ENCODE measurements at places on chromosomes 11 and 22.

GRCh38 chr11:76684516-76684915 lies 14.0 kb upstream of the LRRC32 start:
- DNase-seq = no peak

DNA sequence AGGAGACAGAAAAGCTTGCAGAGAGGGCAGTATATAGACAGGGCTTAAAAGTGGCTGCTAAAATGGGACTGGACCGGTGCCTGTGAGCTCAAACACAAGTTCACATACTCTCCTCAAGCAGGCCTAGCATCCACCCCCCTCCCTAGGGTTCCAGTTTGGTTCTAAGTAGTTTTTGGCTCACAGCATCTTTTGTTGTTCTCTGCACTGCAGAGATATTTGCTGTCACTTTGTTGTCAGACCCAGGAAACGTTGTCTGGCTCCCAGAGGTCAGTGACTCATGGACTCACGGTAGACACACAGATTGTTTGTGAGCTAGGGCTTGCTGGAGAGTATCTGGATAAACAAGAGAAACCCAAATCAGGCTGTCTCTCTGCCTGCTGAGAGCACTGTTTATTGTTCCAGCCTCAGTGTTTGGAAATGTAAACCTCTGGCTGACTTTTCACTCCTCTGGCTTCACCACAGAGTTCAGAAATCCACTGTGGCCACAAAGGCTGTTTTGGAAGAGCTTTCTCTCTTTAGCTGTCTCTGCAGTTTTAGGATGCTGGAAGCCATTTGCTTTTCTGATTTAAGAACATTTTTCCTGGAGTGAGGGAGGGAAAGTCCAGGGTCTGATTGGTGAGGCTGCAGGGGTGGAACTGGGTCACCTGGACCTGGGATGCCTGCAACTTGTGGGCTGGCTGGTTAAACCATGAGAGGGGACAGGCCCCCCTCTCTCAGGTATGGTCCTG lies 303.7 kb upstream of the PLET1 start:
- DNase-seq = no peak

GRCh38 chr11:73203790-73204189 lies 14.3 kb upstream of the P2RY2 start:
- no peak for DNase-seq

DNA sequence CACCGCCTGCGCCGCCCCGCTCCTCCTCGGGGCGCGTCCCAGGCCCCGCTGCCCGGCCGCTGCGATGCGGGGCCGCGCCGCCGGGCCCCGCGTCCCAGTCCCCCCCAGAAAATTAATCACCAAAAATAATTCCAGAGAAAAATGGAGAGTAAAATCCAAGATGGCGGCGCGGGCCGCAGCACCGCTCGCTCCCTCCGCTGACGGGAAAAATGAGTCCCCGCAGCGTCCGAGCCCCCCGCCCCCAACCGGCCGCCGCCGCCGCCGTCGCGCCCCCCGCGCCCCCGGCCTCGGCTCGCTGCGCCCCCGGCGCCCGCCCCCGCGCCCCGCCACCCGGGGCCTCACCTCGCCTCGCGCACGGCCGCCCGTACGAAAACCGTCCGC lies at the start of gene KMT5B:
TSS of gene KMT5B (minus strand) at position 162 of the 381 bp plus-strand sequence. CDS start 23,220 bp downstream, outside the sequence.
- DNase-seq = peak; percentile 60

DNA sequence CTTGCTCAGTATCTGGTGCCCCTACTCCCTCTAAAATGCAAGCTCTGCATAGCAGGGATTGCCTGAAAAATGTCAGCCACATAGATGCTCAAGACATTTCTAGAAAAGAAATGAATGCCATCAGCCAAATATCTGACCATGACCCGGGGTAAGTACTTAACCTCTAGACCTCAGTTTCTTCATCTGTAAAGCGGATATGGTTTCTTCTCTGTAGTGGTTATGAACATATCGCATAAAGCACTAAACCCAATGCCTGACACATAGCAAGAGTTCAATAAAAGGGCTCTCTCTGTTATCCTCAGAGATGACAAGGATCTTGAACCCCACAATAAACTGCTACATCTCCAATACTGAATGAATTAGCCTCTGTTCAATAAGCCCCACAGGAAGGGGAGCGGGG lies 122.6 kb downstream of the ABTB2 start:
- DNase-seq = no peak

- DNase-seq = peak; percentile 46
These were observed 519 bp downstream of the ARRB1 start for GRCh38 chr11:75350743-75351540.

DNA sequence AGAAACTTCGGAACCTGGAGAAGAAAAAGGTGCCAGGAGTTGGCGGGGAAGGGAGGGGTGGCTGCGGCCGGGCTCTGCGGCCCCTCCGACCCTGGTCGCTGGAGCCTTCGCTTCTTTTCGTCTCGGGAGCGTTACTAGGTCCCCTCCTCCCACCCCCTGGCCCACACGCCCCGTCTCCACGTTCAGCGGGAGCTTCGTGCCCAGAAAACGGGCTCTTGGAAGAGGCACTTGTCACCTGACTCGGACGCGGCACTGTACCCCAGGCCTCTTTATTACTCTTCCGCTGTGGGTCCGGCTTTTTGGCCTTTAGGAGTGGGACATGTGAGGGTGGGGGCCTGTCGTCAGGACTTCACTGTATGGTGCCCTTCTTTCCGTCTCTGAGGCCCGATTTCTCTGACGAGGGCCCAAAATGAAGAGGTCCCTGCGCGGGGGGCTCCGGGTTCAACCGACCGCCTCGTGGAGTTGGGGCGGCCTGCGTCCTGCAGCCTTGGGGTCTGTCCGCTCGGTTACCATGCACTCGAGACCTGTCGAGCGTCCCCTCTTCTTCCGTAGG lies 1.2 kb downstream of the CAPRIN1 start:
- DNase-seq = peak; percentile 41
